Breast epithelium (tissue), 4 donors: ENCODE measurements at places on chromosomes 7 and 10. TPM values are rescaled to one million over a fixed set of nuclear protein-coding genes. Genes with fewer than 3 reads are reported as not detected.

The MMRN2 gene
- 23.0 TPM for total RNA-seq

The PDGFA gene
- 31.2 TPM for total RNA-seq

The ACSM6 gene
- 0.66 TPM for total RNA-seq

The MRPS16 gene
- 40.6 TPM for total RNA-seq

The ANKRD2 gene
- not detected for total RNA-seq

The KCP gene
- total RNA-seq, result 0.88 TPM

The CAMK2B gene
- total RNA-seq, result 9.2 TPM

The PARG gene
- total RNA-seq, result 31.5 TPM

The MTG1 gene
- total RNA-seq, result 37.0 TPM

The TUBAL3 gene
- total RNA-seq, result not detected

The ARMC3 gene
- total RNA-seq, result not detected

The CPA1 gene
- not detected for total RNA-seq

The INMT gene
- 26.2 TPM for total RNA-seq

The PIK3AP1 gene
- 9.8 TPM for total RNA-seq

The DIP2C gene
- 20.3 TPM for total RNA-seq

The MKX gene
- total RNA-seq, result 1.8 TPM

The PAX2 gene
- not detected for total RNA-seq

The WNT8B gene
- total RNA-seq, result not detected

The NOS3 gene
- total RNA-seq, result 35.1 TPM

The OPN1SW gene
- total RNA-seq, result not detected

The CRYGN gene
- total RNA-seq, result 0.98 TPM

The DYDC2 gene
- total RNA-seq, result 0.32 TPM

The C10orf53 gene
- total RNA-seq, result not detected

The UCN3 gene
- not detected for total RNA-seq

The AMPH gene
- total RNA-seq, result 5.0 TPM

The ASZ1 gene
- total RNA-seq, result not detected

The FAM131B gene
- 0.73 TPM for total RNA-seq

The CALU gene
- total RNA-seq, result 79.3 TPM

The CYP26C1 gene
- not detected for total RNA-seq
